ENCODE measurements at places on chromosomes 7 and 10.

- no peak for DNase-seq
Observed at GRCh38 chr7:1757601-1758000, 87.5 kb downstream of the ELFN1 start.

DNA sequence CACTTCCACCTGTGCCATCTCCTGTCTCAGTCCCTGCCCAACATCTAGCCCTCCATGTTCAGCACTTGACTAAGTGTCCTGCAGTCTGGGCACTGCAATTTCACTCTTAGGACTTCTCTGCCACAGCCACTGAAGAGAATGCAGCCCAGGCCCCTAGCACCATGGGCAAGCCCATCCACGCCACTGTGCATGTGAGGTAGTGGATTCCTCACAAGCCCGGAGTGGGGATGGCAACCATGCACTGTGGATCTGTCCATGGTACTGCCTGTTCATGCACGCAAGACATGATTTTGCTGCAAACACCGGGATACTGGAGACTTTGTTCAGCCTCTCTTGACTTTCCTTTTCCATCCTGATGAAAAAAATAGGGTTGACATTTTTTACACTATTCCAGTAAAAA lies 12.3 kb downstream of the DDC start:
- DNase-seq = no peak

DNA sequence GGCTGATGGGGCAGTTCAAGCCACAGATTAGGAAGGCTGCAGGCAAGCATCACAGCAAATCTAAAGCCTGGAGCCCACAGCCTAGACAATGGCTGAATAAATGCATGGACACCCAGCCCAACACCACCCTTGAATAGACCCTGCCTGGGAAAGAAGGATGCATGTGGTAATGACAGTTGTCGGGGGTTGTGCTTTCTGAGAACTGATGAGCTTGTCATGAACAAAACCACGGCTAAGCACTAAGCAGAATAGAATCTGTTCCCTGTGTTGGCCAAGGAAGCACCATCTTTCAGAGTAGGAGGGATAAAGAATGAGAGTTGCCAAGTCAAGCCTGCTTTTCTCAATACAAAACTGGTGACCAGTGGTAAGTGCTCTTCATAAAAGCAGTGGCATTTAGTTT lies 66.1 kb upstream of the JCAD start:
- no peak for DNase-seq

- DNase-seq = no peak
Observed at GRCh38 chr10:14118953-14119352, 211.8 kb downstream of the FRMD4A start.

GRCh38 chr7:35729061-35729783 lies 34.3 kb upstream of the HERPUD2 start:
- DNase-seq = peak; percentile 67

- no peak for DNase-seq
Observed at GRCh38 chr7:20083781-20084180, 133.4 kb downstream of the MACC1 start.

DNA sequence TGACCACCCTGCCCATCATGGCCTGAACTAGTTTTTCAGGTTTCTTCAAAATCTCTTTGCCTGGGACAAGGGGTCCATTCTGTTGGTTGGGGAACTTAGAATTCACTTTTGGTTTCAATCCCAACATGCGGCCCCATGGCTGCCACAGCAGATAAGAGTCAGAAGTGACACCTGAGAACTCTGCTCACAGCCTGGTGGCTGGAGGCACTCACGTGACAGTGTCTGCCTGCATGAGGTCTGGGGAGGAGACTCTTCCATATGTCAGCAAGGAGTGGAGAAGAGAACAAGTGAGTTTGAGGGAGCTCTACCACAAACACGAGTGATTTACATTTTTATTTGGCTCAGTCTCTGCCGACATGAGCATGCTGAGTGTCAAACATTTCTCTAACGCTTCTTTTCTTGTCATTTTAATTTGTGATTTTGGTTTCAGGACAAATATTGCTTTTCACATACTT lies 370.4 kb downstream of the TNS3 start:
- no peak for DNase-seq

DNA sequence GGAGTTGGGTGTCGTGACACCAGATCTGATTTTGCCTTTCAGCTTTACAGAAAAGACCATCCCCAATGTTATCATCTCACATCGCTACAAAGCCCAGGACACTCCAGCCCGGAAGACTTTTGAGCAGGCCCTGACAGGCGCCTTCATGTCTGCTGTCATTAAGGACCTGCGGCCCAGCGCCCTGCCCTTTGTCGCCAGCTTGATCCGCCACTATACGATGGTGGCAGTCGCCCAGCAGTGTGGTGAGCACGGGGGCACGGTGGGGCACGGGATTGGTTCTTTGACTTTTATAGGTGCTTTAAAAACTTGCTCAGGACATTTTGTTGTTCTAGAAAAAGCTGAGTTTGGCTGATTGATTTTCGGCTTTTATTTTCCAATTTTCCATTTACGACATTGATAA lies 48.8 kb downstream of the TRRAP start:
- DNase-seq = no peak

Data from activated CD8-positive, alpha-beta memory T cell treated with anti-CD3 and anti-CD28 coated beads, Interleukin-2, amount 50 U/mL, for 48 hours (primary cell).